Activated CD4-positive, alpha-beta T cell treated with anti-CD3 and anti-CD28 coated beads, Interleukin-2, amount 10 ng/mL, durations not matched to agents 7 days and 5 days (primary cell): ENCODE measurements at places on chromosomes 7 and 10. TPM values are rescaled to one million over a fixed set of nuclear protein-coding genes. Genes with fewer than 3 reads are reported as not detected.

DNA sequence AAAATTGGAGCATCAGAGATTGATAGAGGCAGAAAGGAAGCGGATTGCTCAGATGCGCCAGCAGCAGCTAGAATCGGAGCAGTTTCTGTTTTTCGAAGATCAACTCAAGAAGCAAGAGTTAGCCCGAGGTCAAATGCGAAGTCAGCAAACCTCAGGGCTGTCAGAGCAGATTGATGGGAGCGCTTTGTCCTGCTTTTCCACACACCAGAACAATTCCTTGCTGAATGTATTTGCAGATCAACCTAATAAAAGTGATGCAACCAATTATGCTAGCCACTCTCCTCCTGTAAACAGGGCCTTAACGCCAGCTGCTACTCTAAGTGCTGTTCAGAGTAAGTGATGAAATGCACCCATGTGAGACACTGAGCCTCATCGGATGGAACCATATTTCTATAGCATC, 33.1 kb downstream of the STAMBPL1 start:
- H3K4me3 ChIP-seq, result no peak overlapping the region
- H3K27me3 ChIP-seq, result no peaks in the 10 kb centered on the region
- H3K36me3 ChIP-seq, result peaks cover 74% of the 10 kb centered on the region

- H3K4me3 ChIP-seq, result no peak overlapping the region
- H3K4me1 ChIP-seq, result no peaks in the 10 kb centered on the region
- peaks cover 51% of the 10 kb centered on the region for H3K36me3 ChIP-seq
- no peak overlapping the region for H3K27ac ChIP-seq
- no peak for DNase-seq
- no peaks in the 10 kb centered on the region for H3K27me3 ChIP-seq
These were observed 25.3 kb downstream of the ZSCAN25 start for GRCh38 chr7:99642027-99642426.

DNA sequence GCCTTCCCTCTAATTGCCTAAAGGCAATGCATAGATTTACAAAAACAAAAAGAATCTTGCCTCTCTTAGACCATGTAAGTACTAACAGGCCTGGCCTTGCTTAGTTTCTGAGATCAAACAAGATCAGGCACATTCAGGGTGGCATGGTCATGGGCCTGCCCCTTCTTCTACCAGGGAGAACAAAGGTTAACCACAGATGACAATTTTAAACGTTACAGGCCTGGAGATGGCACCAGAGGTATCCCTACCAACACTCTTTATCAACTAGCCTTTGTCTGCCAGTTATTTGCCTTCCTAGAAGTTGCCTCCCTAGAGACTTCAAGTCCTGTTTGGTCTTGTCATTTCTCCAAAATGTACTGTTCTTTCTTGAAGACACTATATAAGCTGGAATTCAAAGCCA, 252.6 kb downstream of the DOCK4 start:
- no peak overlapping the region for H3K27ac ChIP-seq
- no peaks in the 10 kb centered on the region for H3K4me1 ChIP-seq
- no peaks in the 10 kb centered on the region for H3K36me3 ChIP-seq
- H3K4me3 ChIP-seq, result no peak overlapping the region
- no peaks in the 10 kb centered on the region for H3K27me3 ChIP-seq

DNA sequence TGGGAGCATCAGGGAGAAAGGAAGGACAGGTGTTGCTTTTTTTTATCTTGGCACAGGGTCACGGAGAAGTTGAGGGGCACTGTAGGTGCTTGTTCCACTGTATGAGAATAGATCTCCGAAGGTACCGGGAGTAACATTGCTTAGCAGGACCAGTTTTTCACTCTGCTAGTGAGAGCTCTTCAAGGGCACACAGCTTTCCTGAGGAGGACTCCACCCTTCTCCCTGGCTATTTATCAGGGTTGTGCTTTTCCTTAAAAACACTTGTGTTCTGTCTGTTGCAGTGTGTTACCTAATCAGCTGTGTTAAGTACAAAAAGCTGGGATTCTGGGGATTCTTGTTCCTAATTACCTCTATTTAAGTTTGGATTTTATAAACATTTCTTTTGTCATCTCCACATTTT, 160.5 kb downstream of the SND1 start:
- no peak overlapping the region for H3K27ac ChIP-seq
- DNase-seq, result no peak
- no peak overlapping the region for H3K4me3 ChIP-seq
- H3K4me1 ChIP-seq, result no peaks in the 10 kb centered on the region
- no peaks in the 10 kb centered on the region for H3K27me3 ChIP-seq

The WDR86 gene
- 0.29 TPM for total RNA-seq
